Cardiac atrium fibroblast (primary cell): ENCODE measurements at places on chromosomes 16 and 17. TPM values are rescaled to one million over a fixed set of nuclear protein-coding genes. Genes with fewer than 3 reads are reported as not detected.

HSD11B2 gene
- 0.18 and 0.49 TPM in 2 replicates for total RNA-seq

TBC1D16 gene
- total RNA-seq = 39.9 and 44.1 TPM in 2 replicates

DHX8 gene
- total RNA-seq = 22.6 and 37.1 TPM in 2 replicates

MYL11 gene
- total RNA-seq = not detected in 2 replicates
